ENCODE measurements at places on chromosomes 7 and 10. TPM values are rescaled to one million over a fixed set of nuclear protein-coding genes. Genes with fewer than 3 reads are reported as not detected.

DNA sequence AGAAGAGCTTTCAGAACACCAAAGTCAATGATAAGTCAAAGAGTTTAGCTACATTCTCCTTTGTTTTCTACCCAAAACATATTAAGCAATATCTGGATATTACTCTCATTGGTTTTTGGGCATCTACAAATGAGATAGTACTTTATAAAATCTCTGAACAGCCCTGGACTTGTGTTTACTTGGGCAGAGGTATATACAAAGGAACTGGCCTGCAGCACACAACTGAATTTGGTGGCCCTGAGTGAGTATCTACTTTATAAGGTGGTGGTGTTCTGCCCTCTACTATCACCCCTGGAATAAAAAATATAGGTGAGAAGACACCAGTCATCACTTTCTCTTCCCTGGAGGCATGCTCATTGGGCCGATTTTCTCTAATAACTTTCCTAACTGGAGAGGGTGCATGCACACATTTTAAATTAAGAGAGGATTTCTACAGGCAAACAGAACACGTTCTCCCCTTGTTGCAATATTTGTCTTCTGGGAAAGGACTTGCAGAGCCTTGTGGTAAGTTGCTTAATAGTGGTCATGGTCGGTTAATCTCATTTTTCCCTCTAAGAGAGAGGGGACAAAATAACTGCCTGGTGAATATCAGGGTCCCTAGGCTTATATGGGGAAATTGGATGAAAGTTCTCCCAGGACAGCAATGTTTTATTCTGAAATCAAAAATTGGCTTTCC is 41.1 kb downstream of the OTUD1 start:
- no peak for DNase-seq

DNA sequence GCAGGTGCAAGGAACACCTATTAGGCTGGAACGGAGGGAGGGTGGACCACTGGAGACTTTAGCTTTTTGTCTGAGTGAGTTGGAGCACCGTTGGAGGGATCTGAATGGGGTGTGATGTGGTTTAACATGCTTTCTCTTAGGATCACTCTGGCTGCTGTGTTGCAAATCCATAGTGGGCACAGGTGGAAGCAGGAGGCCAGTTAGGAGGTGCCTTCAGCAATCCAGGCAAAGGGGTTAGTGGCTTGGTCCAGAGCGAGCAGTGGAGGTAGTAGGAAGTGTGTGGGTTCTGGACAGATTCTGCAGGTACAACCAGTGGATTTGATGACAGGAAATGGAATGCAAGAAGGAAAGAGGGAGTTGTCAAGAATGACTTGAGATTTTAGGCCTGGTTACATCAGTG is 95.0 kb downstream of the MMRN2 start:
- DNase-seq = no peak

DNA sequence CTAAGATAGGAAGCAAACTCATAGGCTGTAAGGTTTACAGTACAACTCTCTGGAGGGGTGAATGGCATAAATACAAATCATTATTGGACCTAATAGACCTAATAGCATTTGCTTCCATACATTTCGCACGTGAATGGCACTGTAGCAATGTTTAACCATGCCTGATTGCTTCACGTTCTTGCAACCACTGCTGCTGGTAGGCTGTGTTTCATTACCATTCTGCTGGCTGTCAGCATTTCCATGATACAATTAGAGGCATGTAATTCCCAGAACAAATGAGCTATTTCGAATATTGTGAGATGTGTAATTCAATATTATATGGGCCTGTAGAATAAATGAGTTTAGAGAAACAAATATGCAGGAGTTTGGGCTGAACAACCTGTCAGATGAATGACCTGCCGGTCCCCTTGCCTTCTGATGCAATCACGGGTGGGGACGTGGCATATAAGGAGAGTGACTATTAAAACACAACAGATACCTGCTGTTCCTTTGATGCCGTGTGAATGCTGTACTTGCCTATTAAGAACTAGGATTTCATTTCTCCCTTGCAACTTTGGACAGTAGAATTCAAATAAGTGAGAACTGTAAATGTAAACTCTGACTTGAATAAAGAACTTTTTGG is 393.4 kb downstream of the ACTR3B start:
- DNase-seq = no peak

DNA sequence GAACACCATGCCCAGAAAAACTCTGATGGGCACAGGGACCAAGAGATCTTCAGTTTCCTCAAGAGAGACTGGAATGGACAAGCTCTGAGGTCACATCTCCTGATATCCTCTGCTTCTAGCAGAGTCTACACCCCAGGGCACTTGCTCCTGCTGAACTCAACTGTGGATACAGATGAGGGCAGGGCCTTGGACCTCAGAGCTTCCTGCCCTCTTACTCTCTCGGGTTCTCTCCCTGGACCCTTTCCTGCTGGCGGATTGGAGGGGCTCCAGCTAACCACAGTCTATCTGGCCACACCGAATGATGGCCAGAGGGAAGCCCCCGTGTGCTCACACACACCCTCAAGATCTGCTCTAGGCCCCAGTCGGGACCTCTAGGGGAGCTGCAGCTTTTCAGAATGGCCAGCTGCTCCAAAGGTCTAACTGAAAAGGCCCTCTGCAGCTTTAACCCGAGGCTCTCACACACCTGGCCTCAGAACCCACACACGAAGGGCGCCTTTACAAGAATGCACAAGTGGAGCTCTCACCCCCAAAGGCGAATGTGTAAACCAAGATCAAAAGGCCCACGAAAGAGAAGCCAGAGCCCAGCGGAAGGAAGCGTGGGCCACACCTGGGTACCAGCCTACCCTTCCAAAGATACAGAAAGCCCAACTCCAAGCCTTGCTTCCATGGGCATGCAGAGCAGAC is 65.5 kb downstream of the FAM53B start:
- DNase-seq = no peak

DNA sequence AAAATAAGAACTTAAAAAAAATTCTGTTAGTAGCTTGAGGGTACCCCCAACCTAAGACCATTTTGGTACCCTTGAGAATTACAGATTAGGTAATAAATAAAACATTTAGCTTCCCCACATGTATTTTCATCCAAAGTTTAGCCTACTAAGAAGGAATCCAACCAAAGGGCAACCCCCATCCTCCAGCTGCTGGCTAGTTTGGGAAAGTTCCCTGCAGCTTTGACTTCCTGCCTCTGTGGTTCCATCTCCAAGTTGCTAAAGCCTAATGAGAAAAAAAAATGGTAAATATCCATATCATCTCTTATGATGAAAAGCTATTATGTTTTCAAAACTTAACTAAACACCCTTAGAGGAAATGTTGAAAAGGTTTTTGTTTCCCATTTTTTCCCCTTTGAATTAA is 547.2 kb downstream of the ANKRD7 start:
- no peak for DNase-seq

- no peak for DNase-seq
Measured at GRCh38 chr10:62853710-62854109, 37.5 kb upstream of the EGR2 start.

DNA sequence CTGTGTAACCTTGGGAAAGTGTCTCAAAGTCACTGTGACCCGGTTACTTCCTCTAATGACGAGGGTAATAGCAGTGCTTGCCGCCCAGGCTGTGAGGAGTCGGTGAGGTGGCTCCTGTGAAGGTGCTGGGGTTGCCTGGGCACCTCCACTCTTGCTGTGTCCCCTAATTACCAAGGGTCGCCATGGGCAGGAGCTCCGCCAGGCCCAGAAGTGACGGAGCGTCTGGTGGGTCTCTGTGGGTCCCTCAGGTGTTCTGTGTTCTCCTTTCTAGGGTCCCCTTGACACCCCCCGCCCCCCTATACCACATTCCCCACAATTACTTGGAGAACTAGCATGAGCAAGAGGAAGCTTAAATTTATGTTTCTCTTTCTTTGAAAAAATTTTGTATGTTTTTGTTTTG is 161.5 kb downstream of the WDR37 start:
- no peak for DNase-seq

GRCh38 chr10:77287647-77288120 is 349.9 kb downstream of the KCNMA1 start:
- DNase-seq = no peak

DNA sequence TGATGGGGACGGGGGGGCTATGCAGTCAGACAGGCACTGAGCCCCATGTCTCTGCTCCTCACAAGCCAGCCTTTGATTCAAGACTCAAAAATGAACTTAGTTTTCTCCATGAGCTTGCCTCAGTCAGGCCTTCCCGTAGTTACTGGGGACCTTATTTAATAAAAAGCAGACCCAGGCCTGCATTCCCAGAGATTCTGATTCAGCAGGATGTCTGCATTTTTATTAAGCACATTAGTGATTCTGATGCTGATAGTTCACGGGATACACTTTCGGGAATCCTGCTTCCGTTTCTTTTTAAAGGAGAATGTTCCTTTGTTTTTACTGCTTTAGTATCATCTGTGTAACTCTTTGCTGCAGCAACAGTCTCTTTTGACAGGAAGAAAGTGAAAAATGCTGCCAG is 28.3 kb upstream of the PLPP4 start:
- DNase-seq = no peak

DNA sequence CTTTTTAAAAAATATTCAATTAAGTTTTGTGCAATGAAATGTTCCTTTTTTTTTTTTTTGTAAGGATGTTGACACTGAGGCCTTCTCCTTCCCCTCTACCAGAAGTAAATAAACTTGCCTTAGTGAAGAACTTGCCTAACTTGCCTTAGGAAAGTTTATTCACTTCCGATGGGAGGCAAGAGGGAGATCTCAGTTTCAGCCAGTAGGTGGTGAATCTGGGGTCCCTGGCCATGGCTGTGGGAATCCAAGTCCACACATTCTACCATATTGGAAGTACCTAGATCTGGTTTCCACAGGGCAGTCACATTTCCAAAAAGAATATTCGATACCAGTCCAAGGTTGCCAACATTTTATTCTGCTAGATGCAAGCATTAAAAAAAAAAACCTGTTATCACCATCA is 270.9 kb downstream of the CCSER2 start:
- no peak for DNase-seq

GRCh38 chr7:151336027-151336708 is 5.4 kb upstream of the NUB1 start:
- no peak for DNase-seq

DNA sequence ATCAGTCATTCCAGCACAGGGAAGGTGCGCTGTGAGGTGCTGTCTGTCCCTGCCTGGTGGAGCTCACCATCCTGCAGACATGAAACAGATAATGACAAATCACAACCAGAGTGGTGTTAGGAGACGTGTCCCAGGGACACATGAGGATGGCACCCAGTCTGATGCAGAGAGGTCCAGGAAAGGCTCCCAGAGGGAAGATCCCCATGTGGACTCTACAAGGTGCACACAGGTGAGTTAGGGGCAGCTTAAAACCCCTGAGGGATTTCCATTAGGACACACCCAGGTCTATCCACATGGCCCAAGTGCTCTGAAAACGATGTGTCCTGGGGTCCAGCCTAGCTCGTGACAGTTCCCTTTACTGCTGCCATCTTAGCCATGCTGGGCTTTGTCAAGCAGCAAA is 91.4 kb downstream of the ADARB2 start:
- DNase-seq = no peak

- DNase-seq = no peak
Measured at GRCh38 chr10:92242910-92243671, 47.8 kb downstream of the CPEB3 start.

- no peak for DNase-seq
Measured at GRCh38 chr7:94378356-94378755, 16.3 kb upstream of the COL1A2 start.

- DNase-seq = no peak
Measured at GRCh38 chr10:128337860-128338378, 211.7 kb upstream of the MKI67 start.

- no peak for DNase-seq
Measured at GRCh38 chr7:99395616-99396327, 12.6 kb downstream of the PDAP1 start.

GRCh38 chr7:19051767-19052375 is 65.6 kb downstream of the TWIST1 start:
- DNase-seq = peak; percentile 3

The IFIT1B gene
- total RNA-seq = not detected

The TWIST1 gene
- not detected for total RNA-seq

The NKX2-3 gene
- 2.5 TPM for total RNA-seq

The KEL gene
- total RNA-seq = not detected

The GAD2 gene
- not detected for total RNA-seq

The COL1A2 gene
- not detected for total RNA-seq

The H2BK1 gene
- not detected for total RNA-seq

The NUTM2E gene
- total RNA-seq = not detected

The LIPJ gene
- not detected for total RNA-seq

The FBXW4 gene
- 55.7 TPM for total RNA-seq

The SYT15B gene
- total RNA-seq = not detected

The SLC26A3 gene
- not detected for total RNA-seq

The TYW1B gene
- 0.78 TPM for total RNA-seq

The SSC4D gene
- total RNA-seq = 11.0 TPM

The CYP2C18 gene
- total RNA-seq = not detected

The PRSS58 gene
- not detected for total RNA-seq

The BMPER gene
- not detected for total RNA-seq

The LRRD1 gene
- not detected for total RNA-seq

The TMEM26 gene
- total RNA-seq = not detected

The PRLHR gene
- not detected for total RNA-seq

The PAPOLB gene
- total RNA-seq = not detected

The CROT gene
- 1.0 TPM for total RNA-seq

The POMZP3 gene
- not detected for total RNA-seq

The OGDHL gene
- total RNA-seq = 13.9 TPM
